ENCODE measurements at places on chromosomes 13 and 19.

DNA sequence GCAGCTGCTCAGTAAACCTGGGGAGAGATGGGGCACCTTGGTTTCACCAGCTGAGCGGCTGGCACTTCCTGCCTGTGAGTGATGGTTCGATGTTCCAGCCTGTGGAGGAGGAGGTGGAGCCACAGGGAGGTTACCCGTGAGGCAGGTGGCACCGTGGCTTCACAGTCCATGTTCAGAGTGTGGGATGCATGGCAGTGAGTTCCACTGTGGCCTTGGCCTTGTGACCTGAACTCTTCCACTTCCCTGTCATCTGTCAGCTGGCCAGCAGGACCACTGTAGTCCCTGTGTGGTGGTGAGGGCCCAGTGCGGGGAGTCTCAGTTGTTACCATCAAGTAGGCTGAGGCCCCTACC is 16.9 kb downstream of the SMARCA4 start:
- DNase-seq = no peak

DNA sequence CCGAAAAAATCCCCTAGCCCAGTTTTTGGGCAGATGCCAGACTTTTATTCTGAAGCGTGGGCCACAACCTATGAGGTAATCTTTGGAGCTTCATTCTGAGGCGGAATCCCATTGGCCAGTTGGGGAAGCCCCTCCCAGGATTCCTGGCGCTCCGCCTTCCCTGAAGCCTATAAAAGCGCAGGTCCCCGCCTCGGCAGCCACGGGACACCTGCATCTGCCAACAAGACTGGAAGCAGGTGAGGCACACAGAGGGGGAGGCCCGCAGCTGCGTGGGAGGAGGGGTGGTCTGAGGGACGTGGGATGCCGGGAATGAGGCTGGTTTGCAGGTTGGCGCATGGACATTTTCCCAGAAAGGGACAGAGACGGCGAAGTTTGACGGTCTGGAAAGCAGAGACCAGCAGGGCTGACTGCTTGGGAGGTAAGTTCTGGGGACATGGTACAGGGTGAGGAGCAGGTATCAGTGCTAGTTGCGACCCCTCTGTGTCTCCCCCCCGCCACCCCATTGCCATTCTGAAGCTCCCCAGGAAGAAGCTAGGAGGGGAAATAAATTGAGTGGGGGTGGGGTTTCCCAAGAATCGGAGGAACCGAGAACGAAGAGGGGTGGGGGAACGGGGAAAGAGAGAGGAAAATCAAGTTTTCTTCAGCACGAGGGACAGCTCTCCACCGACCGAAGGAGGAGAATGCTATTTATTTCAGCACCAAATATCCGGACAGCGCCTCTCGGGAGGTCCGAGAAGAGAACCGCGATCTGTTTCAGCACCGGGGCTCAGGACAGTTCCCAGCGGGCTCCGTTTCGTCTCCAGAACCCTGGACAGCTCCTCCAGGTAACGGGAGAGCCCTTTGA is 22.4 kb upstream of the FEM1A start:
- peak; percentile 54 for DNase-seq

DNA sequence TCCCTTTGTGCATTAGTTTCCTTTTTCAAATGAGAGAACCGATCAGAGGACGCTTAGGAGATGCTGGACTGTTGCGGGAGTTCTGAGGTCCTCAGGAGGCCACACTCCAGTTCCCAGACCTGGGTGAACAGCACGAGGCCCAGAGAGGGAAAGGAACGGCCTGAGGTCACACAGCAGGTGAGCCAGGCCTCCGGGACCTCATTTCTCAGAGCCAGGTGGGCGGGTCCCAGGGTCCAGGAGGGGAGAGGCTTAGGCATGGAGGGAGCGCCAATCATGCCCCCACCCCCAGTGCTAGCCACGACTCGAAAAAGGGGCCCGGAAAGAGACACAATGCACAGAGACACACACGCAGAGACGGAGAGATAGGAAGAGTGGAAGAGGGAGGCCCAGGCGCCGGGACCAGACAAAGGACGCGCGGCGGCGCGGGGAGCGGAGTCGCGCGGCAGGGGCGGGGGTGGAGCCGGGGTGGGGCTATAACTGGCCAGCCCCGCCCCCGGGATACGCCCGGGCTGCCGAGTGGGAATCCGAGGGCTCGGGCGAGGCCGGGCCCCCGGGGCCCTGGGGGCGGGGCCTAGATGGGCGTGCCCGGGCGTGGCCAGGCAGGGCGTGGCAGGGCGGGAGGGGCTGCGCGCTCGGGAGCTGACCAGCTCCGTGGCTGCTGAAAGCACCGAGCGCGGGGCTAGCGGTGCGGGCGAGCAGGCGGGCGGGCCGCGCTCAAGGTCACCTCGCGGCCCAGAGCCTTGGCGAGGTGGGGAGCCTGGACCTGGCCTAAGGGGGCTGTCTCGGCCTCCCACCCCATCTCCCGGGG is 1.6 kb downstream of the ELAVL3 start:
- no peak for DNase-seq

- no peak for DNase-seq
Observed at GRCh38 chr19:10205636-10206035, 10.9 kb upstream of the DNMT1 start.

DNA sequence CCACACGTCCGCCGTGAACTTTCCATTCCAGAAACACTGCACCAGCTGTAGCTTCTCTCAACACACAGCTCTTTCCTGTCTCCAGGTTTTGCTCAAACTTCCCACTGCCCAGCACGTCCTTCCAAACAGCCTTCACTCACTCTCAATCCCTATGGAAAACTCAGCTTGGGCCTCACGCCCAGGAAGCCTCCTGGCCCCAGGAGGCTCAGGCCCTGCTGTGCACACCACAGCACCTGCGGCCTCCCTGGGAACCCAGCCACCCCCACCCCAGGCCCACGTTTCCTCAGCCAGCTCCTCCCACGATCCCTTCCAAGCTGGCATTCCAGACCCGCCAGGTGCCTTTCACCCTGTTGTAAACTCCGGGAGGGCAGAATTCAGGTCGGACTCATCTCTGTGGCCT is 35.2 kb downstream of the C13orf46 start:
- no peak for DNase-seq

GRCh38 chr19:17931532-17932191 is 1.2 kb upstream of the CCDC124 start:
- DNase-seq = no peak

DNA sequence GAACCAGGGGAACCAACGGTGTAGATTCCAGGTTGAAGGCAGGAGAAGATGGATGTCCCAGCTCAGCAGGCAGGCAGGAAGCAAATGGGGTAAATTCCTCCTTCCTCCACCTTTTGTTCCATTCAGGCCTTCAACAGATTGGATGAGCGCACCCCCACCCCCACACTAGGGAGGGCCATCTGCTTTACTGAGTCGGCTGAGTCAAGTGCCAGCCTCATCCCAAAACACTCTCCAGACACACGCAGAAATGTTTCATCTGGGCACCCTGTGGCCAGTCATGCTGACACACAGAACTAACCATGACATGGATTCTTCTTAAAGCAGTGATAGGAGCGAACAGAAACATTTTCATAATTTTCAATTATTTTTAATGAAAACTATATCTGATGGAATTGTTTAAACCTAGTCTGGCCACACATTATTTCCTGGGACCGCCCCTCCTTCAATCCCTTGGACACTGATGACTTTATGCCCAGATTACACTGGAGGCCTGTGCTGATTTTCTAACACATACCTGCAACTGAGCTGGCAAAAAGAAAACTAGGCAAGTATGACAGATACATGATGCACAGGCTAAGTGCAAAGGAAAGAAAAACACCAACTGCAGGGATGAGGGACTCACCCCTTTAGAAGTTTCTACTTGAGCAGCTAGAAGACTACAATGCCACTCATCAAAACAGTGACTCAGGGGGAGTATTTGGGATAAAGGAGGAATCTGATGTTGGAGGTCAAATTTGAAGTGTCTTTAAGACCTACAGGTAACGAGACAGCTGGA is 154.2 kb downstream of the TNFRSF19 start:
- DNase-seq = no peak

- DNase-seq = no peak
Observed at GRCh38 chr19:28881616-28882015, 331.3 kb downstream of the UQCRFS1 start.

DNA sequence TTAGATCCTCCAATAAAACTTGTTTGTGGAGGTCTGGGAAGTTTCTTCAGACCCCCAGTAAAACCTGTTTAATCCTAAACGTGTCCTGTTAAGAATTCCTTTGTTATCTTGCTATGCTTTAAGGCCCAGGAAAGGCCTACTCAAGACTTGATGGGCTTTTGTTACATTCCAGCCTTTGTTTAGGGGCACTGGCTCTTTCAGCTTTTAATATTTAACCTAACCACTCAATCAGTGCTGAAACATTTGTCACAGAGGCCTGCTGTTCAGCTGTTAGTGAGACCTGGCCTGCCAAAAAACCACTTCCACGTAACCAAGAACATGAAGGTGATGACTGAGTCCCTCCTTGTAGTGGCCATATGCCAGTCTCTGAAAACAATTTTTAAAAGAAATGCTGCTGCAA is 41.7 kb downstream of the PCDH17 start:
- no peak for DNase-seq

DNA sequence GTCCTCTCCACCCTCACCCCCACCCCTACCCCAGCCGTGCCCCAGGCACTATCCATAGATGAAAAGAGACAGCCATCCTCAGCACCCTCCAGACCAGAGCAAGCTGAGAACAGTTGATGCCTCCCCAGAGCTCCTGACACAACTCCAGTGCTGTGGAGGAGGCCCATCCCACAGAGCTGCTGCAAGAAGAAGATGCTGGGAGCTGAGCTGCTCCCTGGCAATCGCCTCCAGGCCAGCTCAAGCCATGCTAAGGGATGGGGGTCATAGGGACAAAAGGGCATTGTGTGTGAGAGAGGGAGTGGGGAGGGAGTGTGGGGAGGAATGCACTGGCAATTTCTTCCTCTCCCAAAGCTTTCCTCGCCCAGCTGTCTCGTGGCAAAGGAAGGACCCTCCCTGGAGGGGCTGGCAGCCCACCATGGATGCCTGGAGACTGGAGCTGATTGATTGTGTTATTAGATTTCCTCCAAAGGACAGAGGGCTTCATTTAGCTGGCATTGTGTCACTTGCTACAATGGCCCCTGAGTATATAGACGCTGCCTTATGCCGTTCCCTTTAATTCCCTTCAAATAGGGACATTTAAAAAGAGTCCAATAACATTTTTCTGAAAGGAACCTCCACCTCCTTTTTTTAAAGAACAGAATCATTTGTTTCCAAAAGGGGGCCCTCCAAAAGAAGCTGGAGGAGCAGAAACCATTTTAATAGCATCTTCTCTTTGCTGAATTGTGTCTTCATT is 476.4 kb downstream of the FOXO1 start:
- no peak for DNase-seq

DNA sequence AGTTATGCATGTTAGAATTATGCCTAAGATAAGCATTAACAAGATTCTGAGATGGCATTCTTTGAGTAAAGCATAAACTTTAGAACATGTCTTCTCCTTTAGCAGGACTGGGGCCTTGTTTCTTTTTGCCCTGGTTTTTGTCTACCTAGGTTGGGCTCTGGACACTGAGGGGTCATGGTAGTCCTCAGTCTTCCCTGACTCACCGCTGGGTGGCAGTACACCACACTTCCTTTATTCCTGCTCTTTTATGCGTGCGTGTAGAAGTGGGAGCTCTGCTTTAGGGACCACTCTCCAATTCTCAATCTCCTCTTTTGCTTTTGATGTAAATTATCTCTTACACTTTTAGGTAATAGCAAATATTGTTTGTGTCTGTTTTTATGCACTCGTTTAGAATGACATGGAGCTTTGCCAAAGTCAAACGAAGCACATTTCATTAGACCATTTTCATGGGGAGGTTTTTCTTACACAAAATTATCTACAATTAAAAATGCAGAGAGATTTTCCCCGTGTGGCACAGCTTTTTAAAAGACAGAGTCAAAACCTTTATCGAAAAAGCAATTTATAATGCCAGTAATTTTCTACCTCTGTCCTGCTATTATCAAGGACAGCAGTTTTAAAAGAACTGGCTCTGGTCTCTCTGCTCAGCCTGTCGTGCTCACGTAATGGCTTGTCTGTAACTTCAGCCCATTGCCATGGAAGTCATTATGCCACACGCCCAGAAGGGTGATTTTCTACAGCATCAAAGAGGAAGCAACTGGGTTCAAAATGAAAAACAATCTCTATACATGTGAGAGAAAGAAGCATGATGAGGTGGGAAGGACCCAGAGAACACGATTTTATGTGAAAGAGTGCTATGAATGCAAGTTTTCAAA is 413.9 kb downstream of the COG6 start:
- DNase-seq = no peak

DNA sequence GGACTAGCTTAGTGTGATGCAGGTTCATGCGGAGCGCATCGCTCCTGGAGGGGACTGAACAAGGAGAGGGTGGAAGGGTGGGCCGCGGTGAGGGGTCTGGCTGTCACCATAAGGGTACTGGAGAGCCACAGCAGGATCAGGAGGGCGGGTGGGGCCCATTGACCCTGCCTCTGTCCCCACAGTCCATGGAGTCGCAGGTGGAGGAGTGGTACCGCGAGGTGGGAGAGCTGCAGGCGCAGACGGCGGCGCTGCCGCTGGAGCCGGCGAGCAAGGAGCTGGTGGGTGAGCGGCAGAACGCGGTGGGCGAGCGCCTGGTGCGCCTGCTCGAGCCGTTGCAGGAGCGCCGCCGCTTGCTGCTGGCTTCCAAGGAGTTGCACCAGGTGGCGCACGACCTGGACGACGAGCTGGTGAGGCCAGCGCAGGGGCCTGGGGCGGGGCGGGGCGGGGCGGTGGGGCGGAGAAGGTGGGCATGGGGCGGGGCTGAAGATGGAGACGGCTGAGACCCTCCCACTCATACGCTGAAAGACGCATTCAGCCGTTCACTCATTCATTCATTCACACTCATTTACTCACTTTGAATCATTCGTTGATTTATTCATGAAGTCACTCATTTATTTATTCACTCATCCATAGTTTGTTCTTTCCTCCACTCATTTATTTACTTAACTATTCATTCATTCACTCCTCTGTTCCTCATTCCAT is 27.5 kb upstream of the SHKBP1 start:
- DNase-seq = no peak

GRCh38 chr13:105965910-105966309 is 569.6 kb downstream of the EFNB2 start:
- DNase-seq = no peak

DNA sequence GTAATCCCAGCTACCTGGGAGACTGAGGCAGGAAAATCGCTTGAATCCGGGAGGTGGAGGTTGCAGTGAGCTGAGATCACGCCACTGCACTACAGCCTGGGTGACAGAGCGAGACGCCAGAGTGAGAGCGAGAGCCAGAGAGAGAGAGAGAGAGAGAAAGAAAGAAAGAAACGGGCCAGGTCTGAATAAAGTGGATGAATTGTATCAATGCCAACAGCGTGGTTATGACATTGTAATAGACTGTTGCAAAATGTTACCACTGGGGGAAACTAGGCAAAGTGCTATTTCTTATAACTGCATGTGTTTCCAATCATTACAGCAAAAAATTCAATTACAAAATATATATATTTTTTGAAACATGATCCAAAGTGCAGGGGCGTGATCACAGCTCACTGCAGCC is 11.8 kb upstream of the BTBD2 start:
- no peak for DNase-seq

GRCh38 chr13:51326777-51327176 is 12.7 kb upstream of the SERPINE3 start:
- DNase-seq = no peak

DNA sequence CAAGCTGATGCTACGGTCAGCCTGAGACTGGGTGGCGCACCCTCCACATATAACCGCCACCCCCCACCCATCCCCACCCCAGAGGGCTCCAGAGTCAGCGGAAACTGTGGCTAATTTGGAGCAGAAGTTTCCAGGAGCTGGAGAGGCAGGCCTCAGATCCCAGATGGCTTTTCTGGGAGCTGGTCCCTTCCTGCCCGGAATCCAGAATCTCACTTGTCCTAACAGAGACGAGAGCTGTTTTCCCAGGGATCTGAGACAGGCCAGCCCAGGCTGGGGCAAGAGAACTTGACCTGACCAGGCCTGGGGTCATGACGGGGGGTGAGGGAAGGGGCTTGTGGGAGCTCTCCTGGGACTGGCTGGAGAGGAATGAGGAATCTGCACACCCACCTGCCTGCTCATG is 6.5 kb downstream of the EPHX3 start:
- no peak for DNase-seq
